ENCODE measurements at places on chromosomes 5 and 9. TPM values are rescaled to one million over a fixed set of nuclear protein-coding genes. Genes with fewer than 3 reads are reported as not detected.

- no peak for DNase-seq
Measured at GRCh38 chr9:99433095-99433494, 211.0 kb downstream of the SEC61B start.

GRCh38 chr5:9615331-9615730 is 14.8 kb downstream of the TAS2R1 start:
- DNase-seq: no peak

GRCh38 chr9:18837402-18837801 is 195.6 kb downstream of the SAXO1 start:
- no peak for DNase-seq

The SPATA31D4 gene
- total RNA-seq: not detected

DNA sequence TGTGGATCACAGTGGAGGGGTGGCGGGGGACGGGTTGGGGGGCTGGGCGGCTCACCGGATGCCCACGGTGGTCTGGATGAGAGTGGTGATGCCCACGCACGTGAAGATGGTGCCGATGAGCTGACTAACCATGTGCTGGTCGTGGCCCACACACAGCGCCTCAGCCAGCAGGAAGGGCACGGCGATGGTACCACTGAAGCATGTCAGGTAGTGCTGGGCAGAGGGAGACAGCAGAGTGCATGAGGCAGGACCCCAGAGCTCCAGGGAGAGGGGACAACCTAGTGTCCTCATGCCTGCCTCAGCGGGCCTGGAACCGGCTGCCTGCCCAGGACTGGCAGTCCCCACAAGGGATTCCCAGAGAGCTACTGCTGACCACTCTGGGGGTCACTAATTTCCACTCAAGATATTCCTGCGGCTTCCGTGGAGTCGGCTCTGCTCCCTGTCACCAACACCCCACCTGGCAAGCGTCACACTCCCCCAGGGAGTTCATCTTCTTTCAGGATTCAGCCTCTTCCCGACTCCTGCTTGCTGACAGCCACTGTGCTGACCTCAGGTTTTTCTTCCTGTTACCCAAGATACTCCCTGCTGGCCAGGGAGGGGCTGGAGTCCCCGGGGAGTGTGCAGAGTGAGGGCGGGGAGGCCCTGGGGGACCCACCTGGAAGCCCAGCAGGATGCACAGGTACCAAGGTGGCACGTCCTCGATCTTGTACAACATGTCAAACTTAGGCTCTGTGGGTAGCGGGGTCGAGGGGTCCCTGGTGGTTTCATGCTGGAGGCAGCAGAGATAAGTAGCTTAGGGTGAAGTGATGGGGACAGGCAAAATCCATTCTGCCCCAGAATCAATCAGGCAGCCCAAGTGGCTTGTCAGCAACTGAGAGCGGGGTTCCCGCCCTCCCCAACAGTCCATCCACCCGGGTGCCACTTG is 998 bp downstream of the SLC23A1 start:
- DNase-seq: no peak

DNA sequence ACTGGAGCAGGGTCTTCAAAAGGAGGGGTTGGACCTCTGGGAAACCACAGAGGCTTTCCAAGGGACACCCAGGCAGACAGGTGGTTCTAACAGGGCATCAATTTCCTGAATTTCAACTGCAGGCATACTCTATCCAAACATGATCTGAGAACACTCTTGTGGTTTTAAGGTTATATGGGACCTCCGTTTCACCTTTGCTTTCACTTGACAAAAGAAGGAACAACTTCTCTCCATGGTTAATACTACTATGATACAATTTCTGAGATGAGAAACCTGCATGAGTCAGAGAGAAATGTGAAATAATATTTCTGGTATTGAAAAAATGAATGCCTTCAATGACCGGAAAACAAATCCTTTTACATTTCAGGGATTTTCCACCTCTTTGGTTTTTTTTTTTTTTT is 28.0 kb upstream of the ERAP1 start:
- no peak for DNase-seq

DNA sequence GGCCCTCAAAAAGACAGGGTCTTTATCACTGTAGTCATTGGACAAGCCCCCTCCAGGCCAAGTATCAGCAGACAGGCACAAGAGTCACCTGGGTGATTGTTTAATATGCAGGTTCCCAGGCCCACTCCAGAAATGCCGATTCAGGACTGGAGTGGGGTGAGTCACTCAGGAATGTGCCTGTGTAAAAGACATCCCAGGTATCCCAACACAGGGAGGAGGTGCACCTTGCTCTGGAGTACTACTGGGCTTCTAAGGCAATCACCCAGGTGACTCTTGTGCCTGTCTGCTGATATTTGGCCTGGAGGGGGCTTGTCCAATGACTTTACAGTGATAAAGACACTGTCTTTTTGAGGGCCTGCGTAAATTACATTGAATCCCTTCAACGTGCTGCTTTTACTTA is 40.6 kb downstream of the ACTL7B start:
- DNase-seq: no peak

GRCh38 chr9:131092548-131093440 is 3.5 kb upstream of the AIF1L start:
- DNase-seq: no peak

The ADAMTSL1 gene
- total RNA-seq: not detected

The CDH9 gene
- not detected for total RNA-seq

GRCh38 chr9:94895668-94896067 is 169.2 kb downstream of the AOPEP start:
- peak; percentile 50 for DNase-seq

GRCh38 chr9:125509476-125509875 is 197.5 kb downstream of the MAPKAP1 start:
- DNase-seq: no peak

The PCDHB2 gene
- not detected for total RNA-seq

GRCh38 chr5:180652346-180652745 is 2.9 kb upstream of the FLT4 start:
- no peak for DNase-seq

The AMBP gene
- not detected for total RNA-seq

GRCh38 chr5:169702693-169703481 is 65.8 kb downstream of the DOCK2 start:
- DNase-seq: no peak

DNA sequence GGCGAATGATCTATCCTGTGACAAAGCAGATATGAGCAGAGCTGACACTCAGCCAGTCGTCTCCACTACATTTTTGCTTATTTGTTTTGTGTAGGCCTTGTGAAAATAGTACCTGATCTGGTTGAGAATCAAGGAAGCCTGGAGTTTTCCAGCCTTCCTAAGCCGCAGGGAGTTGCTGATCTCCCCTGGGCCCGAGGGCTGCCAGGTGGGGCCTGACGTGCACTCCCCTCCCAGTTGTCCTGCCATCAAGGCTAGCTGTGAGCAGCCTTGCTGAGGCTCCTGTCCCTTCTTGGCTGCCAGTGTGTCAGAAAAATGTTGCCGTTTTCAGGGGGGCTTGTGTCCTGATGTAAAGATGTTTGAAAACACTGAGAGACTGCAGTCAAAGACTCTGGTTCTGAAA is 102.4 kb downstream of the SMARCA2 start:
- DNase-seq: no peak

The ADAMTS2 gene
- total RNA-seq: not detected

DNA sequence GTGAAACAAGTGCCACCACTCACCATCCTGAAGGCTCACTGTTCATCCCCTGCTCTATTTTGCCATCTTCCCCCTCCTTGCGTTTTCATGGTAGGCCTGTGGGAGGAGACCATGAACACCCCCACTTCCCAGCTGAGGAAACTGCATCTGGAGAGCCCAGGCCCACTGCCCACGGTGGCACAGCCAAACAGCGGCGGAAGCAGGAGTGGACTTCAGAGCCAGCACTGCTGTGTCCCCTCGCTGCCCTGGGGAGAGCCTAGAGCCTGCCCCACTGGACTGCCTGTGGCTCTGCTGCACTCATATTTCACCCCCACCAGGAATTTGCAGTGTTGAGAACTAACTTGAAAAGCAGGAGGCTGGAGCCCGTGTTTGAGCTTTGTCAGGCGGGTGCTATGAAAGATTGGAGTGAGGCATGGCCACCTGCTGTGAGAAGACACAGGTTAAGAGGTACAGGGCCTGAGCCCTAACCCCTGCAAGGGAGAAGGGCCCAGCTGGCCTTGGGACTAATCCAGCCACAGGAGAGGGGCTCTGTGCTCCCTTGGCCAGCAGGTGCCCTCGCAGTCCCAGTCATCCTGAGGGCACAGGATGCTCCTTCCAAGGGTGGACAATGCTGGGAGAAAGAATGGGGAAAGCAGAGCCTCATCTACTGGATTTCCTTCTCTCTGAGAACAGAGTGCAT is 79.0 kb downstream of the MACROH2A1 start:
- DNase-seq: no peak

The NDUFA8 gene
- 36.4 TPM for total RNA-seq

The OTP gene
- total RNA-seq: 0.05 TPM

- DNase-seq: no peak
Measured at GRCh38 chr5:79567926-79568549, 44.2 kb upstream of the TENT2 start.

The CNTNAP3B gene
- total RNA-seq: not detected

The GADD45G gene
- total RNA-seq: 12.9 TPM

GRCh38 chr5:146778261-146778660 is 100.3 kb downstream of the PPP2R2B start:
- DNase-seq: no peak

Measured in activated CD8-positive, alpha-beta memory T cell treated with anti-CD3 and anti-CD28 coated beads, Interleukin-2, amount 10 ng/mL, durations not matched to agents 7 days and 5 days (primary cell).